ENCODE measurements at places on chromosomes 6 and 20. TPM values are rescaled to one million over a fixed set of nuclear protein-coding genes. Genes with fewer than 3 reads are reported as not detected.
A peak's percentile ranks its signal among the peaks of the same experiment; 100 is the strongest.

Gene WFDC10B
- not detected for total RNA-seq

Gene HLA-G
- not detected for total RNA-seq

DNA sequence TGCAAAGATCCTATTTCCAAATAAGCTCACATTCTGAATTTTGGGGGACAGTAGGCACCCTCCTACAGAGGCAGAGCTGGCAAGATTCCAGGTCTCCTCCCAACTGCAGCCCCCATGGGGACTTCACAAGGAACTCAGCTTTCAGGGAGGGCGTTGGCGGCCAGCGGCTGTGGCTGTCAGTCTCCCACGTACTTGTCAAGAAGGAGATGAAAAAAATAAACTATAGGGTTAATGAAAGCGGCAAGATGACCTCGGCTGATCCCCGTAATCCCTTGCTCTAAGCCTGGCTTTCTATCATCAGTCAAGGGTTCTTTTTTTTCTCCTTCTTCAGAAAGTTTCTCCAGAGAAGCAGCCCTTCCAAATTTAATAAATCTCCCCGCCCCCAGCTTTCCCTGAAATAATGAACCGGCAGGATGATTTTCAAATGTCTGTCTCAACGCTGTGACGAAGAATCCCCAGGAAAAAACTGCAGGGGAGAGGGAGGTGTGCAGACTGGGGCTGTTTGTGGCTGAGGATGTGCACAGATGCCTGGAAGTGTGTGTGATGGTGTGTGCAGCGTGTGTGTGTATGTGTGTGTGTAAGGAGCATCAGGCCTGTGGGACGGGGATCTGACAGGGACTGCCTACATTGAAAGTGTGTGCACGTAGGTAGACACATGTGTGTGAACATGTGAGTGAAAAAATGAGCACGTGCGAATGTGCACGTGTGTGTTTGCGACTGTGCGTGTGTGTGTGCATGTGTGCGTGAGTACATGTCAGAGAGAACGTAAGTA lies 78.7 kb downstream of the SLC2A10 start:
- DNase-seq: no peak

DNA sequence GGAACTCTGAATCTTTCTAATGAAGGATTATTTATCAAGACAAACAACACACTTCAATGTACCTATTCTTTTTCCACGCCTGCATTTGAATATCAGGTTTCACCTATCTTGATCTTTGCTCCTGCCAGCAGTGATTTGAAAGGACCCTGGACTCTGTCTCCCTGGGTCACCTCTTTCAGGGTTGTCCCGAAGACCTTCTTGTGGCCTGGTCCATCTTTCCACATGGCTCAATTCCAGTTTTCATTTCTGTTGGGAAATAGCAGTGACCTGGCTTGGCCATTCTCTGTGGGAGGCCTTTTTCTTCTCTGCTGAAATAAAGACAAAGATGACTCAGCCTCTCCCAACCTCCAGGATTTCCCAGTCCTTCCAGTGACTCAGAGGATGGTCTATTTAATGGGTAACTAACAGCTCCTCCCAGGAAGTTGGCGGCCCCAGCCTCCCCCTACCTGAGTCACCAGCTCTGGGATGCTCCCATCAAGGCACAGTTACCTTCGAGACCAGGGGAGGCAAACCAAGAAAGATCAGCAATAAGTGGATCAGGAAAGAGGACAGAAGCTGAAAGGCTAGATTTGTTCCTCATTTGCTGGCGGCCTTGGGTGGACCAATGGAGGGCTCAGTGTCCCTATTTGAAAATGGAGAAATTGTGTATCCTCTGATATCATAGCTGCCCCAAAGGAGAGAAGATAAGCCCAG lies 120.2 kb upstream of the RNF24 start:
- DNase-seq: no peak

DNA sequence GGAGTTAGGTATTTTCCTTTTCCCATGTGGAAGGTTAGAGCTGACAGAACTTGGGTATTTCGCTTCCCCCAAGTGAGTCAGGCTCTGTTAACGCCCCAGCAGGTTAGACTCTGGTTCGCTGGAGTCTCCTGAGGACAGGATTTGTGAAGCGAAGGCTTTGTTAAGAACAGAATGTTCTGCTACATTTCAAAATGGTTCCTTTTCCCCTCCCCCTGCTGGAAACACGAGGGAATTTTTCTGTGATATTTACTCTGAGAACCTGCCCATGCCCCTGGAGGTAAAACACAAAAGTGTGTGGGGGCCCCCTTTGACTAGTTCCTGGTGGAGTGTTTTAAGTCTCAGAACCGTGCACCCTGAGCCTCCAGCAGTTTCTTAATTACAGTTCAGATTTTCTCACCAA lies 731.4 kb upstream of the CITED2 start:
- peak; percentile 17 for DNase-seq

DNA sequence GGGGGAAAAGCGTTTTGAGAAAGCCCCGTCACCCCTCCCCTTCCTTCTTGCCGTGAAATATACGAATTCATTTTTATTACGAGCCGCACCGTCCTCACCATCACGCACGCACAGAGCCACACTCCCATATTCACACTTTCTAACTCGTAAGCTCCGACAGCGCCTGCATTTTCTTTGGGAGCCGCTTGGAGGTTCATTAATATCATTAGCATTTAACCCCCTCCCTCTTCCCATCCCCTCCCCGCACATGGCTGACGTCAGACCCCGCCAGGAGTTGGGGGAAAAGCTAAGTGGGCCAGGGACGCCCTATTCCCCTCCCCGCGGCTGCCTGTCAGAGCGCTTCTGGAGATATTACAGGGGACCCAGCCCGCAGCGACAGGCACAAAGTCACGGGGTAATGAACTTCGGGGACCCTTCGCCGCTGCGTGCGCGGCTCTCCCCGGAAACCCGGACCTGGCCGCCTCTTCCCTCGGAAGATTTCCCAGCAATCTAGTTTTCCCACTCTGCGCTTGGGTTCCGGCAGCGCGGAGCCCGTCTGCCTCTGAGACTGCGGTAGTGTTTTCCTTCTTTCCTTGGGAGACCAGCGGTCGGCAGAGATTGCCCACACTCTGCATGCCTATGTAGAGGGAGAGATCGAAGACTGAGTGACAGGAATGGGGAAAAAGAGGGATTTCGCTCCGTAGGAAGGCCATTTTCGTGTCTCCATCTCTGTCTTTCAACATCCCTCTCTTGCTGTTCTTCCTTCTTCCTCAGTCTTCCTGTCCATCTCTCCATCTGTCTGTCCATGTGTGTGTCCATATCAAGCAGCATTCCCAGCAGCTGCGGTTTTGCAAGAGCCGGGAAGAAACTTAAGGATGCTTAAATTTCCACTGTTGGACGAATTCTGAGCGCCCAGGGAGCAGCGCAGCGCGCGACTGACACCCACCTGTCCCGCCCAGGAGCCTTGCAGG lies at the start of gene NR2E1:
Gene NR2E1 (plus strand): TSS at position 309 of the 950 bp plus-strand sequence. CDS start 744 bp downstream, outside the sequence.
- no peak for DNase-seq

GRCh38 chr20:41175201-41175651 lies 37.9 kb downstream of the PLCG1 start:
- DNase-seq: no peak

- DNase-seq: peak; percentile 30
Measured at GRCh38 chr6:37648465-37649330, 49.0 kb downstream of the MDGA1 start.

DNA sequence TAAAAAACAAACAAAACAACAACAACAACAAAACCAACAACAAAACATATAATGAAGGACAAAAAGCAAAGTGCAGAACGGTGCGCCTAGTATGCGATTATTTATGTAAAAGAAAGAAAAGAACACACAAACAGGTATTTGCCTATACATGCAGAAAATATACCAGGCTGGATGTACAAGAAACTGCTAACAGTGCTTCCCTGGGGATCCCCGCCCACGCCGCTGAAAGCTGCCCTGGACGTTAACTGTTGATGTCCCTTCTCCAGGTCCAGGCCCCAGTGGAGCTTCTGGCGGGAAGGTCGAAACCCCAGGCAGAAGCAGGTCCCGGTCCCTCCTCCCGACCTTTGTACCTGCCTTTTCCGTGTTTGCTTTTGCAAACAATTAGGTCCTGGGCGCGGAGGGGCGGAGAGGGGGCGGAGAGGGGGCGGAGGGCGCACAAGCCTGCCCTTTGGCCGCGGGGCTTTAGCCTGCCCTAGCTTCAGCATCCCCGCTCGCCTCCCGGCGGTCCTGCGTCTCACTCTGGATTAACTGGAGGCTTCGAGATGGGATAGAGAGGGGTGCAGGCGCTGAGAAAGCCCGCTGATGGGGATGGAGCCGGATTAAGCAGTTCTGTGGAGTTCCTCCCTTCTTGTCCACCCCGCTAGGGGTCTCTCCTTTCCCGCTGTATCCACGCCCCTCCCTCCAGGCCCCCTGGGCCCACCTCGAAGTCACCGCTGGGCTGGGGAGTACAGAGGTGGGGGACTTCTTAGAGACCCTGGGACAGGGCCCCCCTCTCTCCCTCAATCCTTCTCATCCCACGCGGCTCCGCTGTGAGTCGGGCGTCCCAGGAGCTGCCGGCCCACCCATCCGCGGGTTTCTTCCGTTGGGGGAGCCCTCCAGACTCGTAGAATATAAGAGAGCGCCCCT lies 8.2 kb upstream of the AHCY start:
- DNase-seq: peak; percentile 62

All from glutamatergic neuron (in vitro differentiated cells).